ENCODE measurements at places on chromosomes 3 and 15. TPM values are rescaled to one million over a fixed set of nuclear protein-coding genes. Genes with fewer than 3 reads are reported as not detected.

- DNase-seq: no peak
Measured at GRCh38 chr15:73331501-73331900, 37.3 kb downstream of the HCN4 start.

DNA sequence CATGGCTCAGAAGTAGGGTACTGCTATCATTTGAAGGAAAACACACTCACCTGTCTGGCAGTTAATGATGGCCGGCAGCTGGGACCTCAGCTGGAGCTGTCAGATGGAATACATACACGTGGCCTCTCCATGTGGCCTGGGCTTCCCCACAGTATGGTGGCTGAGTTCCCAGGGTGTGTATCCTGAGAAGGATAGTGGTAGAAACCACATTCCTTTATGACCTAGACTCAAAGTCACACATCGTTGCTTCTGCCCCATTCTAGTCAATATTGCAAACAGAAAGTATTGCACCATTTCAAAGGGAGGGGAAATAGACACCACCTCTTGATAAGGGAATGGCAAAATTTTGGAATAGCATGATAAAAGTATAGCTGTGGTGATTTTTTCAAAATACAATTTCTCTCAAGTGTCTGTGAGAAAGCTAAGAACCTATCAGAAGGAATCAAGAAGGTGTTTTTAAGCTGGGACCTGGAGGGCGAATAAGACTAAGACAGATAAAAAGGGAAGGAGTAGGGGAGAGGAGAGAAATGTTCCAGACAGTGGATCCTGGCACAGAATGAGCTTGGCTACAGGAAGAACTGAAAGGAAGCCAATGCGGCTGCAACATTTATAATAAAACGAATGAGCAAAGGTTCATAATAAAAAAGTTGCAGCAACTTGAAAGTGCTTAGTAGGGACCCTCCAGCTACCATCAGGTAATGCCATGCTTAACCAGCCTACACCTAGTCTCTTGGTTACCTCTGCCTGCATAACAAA, 40.1 kb upstream of the GALNT15 start:
- no peak for DNase-seq

DNA sequence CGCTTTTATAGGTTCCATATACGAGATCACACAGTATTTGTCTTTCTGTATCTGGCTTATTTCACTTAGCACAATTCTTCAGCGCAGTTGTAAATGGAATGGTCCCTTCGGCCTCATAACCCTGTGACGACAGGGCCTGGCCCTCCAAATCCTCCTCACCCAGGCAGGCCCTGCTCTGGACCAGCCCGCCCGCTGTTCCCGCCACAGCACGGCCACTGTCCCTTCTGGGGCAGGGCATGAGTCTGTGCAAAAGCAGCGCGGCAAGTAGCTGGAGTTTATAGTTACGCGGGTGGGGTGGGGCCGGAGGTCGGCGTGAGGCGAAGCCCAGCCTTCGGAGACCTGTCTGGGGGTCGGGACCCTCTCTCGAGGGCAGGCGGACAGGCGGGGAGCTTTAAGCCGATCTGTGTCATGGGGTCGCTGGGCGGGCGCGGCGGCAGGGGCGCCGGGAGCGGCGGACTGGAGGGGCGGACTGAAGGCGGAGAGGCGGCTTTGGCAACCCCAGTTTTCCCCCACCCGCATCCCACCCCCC, 543 bp downstream of the ARPIN start:
- DNase-seq: peak; percentile 56

DNA sequence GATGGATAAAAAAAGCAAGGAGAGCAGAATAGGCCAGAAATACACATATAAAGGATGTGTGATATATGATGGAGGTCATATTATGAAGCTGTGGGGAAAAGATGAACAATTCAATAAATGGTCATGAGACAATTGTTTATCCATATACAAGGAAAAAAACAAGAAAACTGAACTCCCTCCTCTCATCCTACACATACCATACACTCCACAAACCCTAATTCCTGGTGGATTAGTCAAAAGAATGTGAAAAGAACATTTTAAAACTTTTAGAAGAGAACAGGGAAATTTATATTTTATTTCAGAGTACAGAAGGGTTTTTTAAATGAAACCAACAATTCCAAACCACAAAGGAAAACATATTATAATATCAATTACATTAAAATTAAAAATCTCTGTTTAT, 34.5 kb upstream of the NR2E3 start:
- DNase-seq: no peak

- peak; percentile 66 for DNase-seq
Measured at GRCh38 chr3:171306631-171307030, 153.6 kb downstream of the TNIK start.

Gene PTH1R
- total RNA-seq: 24.8 TPM

GRCh38 chr15:69089258-69089657, 71.2 kb upstream of the GLCE start:
- no peak for DNase-seq

GRCh38 chr3:42014458-42014920, 52.6 kb upstream of the ULK4 start:
- no peak for DNase-seq

GRCh38 chr3:55664387-55664786, 177.3 kb upstream of the WNT5A start:
- DNase-seq: no peak

Gene KPNA1
- 113 TPM for total RNA-seq

Measured in dorsolateral prefrontal cortex (tissue), 122 donors.